ENCODE measurements at places on chromosomes 2 and 18. TPM values are rescaled to one million over a fixed set of nuclear protein-coding genes. Genes with fewer than 3 reads are reported as not detected.

HRH4 gene
- not detected for polyA plus RNA-seq

CD226 gene
- 0.12 TPM for polyA plus RNA-seq

KLHL29 gene
- 10.8 TPM for polyA plus RNA-seq

SEPTIN2 gene
- 266 TPM for polyA plus RNA-seq

FEV gene
- polyA plus RNA-seq, result 5.9 TPM

HOXD4 gene
- polyA plus RNA-seq, result not detected

REG1B gene
- polyA plus RNA-seq, result not detected

Data from brain (organoid and tissue), 16 donors.